ENCODE measurements at places on chromosomes 3 and 15.

DNA sequence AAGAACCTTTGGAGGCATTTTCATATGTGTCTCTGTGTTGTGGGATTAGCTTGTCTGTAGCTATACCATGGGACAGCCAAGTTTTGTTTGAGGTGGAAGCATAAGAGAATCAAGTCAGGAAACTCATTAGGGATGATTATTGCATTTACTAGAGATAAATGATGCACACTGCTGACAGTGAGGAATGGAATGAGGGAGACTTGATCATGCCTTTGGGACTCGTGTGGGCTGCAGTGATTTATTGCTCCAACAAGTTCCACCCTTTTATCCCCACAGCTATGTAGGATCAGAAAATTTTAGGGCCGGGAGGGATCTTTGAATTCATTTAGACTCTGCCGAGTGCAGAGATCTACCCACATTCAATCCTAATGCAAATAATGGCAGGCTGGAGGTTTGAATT, 16.3 kb downstream of the ZNF385D start:
- DNase-seq, result no peak

- no peak for DNase-seq
Measured at GRCh38 chr3:13266005-13266404, 154.1 kb downstream of the NUP210 start.

DNA sequence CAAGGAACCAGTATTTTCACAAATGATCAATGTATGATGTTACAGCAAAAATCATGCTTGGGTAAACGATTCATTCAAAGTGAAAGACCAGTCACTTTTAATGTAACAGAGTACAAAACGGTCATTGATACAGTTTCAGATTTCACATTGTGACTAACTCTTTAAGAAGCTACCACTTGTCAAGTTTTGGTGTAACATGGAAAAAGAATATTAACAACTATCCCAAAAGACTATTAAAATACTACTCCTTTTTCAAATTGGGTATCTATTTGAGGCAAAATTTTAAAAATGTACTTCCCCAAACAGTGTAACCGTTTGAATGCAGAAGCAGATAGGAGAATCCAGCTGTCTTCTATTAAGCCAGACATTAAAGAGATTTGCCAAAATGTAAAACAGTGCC, 31.7 kb downstream of the AKAP13 start:
- no peak for DNase-seq

DNA sequence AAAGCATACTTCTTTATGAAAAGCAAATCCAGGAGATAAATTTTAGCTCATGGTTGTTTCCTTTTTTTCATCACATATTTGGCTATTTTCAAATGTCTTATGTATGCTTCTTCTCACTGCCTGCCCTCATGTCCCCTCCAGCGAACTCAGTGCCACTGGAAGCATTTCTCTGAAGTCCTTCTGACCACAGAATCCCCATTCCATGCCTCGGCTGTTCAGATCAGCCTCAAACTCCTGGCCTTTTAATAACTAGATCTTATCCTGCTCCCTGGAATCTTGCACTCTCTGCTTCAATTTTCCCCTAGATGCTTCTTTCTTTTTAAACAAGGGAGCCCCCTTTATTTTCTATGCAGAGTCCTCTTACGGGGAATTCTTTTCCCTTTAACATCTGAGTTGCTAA, 10.1 kb downstream of the ETV5 start:
- no peak for DNase-seq

DNA sequence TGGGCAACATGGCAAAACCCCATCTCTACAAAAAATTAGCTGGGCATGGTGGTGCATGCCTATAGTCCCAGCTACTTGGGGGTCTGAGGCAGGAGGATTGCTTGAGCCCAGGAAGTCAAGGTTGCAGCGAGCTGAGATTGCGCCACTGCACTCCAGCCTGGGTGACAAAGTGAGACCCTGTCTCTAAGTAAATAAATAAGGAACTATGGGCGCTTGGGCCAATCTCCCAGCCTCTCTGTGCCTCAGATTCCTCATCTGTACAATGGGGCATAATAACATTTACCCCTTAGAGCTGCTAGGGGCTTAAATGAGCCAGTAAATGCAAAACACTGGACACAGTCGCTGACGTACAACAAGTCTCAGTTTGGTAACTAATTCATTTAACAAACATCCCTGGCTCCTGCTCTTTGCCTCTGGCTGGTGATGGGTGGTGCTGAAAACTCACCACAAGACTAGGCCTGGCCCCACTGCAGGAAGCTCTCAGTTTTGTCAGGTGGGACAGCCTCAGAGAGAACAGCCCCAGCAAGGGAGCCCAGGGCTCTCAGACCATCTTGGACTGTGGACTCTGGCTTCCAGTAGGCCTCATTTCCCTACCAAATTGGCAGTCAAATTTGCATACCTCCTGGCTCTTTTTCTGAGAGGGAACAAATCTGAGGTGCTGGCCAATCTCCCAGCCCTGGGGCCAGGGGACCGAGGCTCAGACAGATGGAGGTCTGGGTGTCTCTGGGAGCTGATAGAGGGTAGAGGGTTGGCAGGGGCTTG, 6.4 kb upstream of the TBC1D2B start:
- no peak for DNase-seq

DNA sequence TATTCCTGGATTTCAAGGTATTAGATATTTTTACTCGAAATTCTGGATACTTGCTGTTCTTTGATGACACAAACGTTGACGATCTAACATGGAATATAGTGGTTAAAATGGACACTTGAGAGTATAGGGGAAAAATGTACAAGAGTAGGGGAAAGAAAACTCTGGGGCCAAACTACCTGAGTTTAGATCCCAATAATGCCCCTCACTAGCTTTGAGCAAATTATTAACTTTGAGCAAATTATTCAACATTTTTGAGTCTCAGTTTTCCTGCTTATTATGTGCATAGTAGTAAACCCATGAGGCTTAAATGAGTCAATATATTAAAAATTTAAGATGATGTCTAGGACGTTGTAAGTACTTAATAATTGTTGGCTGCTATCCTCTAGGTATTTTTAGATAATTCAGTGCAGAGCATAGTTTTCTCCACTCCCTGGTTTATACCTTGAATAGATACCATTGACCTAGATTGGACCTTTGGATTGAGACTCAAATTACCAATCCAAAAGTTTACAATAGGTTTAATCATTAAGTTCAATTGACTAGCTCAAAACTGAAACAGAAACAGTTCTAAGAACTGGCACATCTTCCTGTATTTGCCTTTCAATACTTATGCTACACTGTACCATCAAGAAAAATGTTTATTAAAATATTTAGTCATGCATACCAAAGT, 4.5 kb downstream of the ADGRG7 start:
- DNase-seq, result no peak

DNA sequence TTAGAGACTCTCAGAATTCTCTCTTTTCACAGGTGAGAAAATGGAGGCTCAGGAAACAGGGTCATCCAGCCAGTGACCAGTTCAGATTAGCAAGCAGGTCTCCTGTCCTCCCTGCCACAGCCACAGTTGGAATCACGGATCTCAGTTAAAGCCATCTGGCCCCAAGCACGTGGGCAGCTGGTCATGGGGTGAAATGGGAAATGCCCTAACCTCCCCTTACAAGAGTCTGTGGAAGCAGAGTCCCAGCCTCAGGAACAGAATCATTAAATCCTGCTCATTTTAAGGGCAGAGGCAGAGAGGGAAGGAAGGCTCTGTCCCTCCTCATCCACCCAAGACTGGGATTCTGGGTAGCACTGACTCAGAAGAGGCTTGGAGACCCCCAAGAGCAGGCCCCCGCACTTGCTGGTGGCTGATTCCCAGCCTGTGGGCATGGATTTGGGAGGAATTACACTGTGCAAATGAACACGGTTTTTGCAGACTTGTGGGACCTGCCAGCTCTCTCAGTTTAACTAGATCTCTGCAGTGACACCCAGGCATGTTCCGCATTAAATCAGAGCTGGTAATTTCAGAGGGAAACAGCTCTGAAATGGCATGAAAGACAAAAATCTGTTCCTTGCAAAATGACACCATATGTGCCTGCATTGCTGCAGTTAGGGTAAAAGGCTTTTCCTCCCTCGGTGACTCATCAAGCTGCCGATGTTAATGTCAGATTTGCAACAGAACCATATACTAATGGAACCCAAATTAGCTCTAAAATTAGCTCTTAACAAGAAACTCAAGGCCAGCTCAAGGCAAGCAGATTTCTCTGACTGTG, 89.0 kb downstream of the BDH1 start:
- DNase-seq, result no peak

DNA sequence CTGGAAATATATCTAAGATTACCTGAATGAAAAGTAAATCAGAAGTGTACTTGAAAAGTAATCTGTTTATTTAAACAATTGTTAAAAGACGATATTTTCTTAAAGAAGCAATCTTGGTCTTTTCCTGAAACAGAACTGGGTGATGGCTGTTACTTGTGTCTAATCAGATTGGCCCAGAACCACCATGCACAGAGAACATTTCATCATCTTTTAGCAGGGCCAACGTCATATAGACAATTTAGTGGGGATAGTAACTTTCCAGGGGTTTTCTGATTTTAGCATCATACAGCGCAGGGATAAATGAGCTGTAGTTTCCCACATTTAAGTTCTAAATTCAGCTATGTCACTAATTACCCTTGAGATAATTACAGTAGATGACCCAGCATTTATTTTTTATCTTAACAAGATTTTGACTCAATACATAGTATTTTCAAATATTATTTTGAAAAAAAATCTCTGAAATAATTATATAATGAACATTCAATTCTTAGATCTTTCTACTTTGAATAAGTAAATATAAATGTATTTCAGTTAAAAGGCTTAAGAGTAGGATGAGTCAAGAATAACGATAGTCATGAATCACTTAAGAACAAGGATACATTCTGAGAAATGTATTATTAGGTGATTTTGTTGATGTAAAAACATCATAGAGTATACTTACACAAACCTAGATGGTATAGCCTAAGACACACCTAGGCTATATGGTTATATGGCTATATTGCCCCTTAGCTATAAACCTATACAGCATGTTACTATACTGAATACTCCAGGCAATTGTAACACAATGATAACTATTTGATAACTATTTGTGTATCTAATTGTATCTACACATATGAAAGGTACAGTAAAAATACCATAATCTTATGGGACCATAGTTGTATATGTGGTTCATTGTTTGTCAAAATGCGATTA, 103.8 kb upstream of the MME start:
- DNase-seq, result no peak

DNA sequence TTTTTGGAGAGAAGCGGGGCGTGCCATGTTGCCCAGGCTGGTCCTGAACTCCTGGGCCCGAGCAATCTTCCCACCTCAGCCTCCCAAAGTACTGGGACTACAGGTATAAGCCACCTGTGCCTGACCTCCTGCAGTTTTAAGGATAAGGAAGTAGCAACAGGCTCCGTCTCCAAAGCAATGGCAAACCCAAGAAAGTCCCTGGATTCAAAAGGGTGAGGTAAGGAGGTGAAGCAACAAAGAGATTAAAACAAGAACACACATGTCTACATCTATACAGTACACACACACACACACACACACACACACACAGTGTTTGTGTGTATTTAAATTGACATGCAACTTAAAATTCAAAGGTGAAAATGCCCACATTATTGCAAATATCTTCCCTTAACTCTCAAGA, 58.9 kb downstream of the ABCC5 start:
- no peak for DNase-seq

DNA sequence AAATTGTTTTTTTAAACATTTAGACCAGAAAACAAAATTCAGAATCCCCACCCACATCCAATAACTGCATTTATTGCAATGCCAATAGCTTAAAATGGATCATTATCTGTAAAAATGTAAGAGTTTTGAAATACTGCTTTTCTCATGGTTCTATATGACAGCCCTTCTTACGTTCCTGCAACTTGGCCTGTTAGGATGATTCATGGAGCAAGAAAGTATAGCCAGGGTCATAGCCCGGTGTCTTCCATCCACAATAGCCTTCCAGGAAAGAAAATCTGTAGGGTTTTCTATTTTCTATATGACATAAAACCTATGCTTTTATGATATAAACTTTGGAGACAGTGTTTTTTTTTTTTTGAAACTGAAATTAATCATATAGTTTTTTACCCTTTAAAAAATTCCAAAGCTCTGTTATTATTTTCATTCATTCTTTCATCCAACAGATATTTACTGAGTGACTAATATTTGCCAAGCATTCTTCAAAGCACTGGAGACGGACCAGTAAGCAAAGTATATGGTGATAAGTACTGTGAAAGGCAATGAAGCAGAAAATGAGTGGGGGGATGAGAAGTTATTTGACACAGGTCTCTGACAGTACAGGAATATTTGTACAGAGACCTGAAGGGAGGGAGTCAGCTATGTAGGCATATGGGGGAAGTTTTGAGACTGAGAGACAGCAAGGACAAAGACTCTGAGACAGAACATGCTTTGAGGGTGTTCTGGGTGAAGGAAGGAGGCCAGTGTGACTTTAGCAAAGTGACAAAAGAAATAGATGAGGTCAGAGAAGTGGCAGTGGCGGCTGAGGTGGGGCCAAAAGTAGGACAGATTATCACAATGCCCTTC, 29.0 kb upstream of the SLC2A2 start:
- DNase-seq, result no peak

GRCh38 chr3:151093905-151094304, 8.4 kb downstream of the MED12L start:
- no peak for DNase-seq

DNA sequence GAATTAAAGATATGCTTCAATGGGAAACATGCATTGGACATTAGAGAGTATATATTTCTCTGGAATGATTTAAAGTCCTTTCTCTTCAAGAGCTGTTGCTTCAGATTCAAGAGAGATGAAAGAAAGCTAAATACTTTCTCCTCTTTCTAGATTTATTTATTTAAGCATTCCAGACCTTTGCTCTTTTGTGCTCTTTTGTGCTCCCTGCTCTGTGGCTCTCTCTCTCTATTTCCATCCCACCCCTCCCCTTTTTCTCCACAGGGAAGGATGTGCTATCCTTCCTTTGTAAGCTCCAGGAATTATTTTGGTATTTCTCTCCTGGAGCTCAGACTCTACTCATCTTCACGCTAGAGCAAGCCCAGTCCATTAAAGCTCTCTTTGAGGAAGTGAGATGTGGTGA, 871.9 kb upstream of the GBE1 start:
- DNase-seq, result no peak

All from activated gamma-delta T cell treated with anti-CD3 and anti-CD28 coated beads, Interleukin-2, amount 50 U/mL, for 16 hours (primary cell).